ENCODE measurements at places on chromosomes 11 and 22.
A peak's percentile ranks its signal among the peaks of the same experiment; 100 is the strongest.

GRCh38 chr11:116928102-116928777 is 90.8 kb upstream of the APOA1 start:
- peak; percentile 34 for DNase-seq

- no peak for DNase-seq
These were observed 45.2 kb upstream of the TBCEL start for GRCh38 chr11:120978701-120979100.

GRCh38 chr11:2862395-2863275 is 22.9 kb downstream of the CDKN1C start:
- no peak for DNase-seq

DNA sequence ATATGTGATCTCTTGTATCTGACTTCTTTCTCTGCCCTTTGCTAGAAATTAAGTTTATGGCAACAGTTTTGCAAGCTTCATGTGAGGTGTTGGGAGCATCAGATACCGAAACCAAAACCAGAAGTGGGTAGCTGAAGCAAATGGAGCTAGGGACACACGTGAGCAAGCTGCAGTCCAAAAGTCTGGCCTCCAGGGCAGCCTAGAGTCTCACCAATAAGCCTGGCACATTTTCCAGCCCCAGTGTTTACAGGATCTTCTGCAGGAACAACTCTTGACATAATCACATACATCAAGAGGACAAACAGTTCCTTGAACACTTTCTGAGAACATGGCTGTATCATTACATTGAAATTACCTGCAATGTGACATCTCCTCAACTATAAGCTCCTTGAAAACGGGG is 114.1 kb downstream of the LARGE1 start:
- DNase-seq, result no peak

GRCh38 chr22:17257121-17258001 is 38.1 kb upstream of the ADA2 start:
- DNase-seq, result no peak

DNA sequence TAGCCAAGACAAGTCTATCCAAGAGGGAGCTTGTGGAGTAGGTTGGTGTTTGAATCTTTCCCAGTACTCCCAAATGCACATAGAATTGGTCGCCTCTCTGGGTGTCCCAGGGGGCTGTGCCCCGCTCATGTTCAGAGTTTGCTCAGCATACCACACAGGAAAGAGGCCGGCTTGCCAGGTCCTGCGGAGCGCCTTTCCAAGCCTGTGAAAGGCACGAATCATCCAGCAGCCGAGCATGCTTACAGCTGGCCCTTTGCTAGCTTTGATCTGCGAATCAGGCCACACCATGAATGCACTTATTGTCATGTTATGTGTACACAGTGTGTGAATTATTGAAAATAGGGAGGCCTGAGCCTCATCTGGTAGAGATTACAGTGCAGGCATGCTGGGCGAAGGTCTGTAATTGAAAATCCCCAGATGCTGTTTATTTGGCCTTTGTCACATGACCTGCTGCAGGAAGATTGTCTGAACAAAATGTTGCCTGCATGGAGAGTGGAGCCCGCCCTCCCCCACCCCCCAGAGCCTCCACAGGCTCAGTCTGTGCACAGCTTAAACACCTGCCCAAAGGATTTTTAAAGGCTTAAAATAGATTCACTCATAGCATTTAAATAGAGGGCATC is 163.3 kb upstream of the RASSF10 start:
- no peak for DNase-seq

GRCh38 chr11:9047964-9048523 is 43.4 kb downstream of the SCUBE2 start:
- DNase-seq, result no peak

GRCh38 chr11:7439746-7440320 is 45.5 kb upstream of the OLFML1 start:
- DNase-seq, result no peak

- DNase-seq, result no peak
These were observed 20.0 kb downstream of the LDLRAD3 start for GRCh38 chr11:35963911-35964310.

GRCh38 chr11:73950869-73951710 is at the start of gene DNAJB13:
Gene DNAJB13, plus strand, starts transcription at chr11:73951026. Its CDS starts 44 bp downstream, at chr11:73951070.
- no peak for DNase-seq

DNA sequence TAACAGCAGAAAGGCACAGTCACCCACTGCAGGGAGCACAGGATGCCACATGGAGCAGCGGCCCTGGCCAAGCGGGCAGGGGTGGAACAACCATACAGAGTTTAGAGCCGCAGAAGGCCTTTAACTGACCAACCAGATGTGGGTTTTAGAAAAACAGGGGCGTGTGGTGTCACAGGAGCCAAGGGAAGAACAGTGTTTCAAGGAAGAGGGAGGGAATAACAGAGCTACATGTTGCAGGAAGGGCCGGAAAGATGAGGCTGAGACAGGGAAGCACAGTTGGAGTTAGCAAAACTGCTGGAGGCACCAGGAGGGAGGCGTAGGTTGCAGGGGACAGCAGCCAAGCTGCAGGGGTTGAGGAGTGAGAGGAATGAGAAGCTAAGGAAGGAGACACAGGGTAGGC is 7.8 kb upstream of the NAA40 start:
- no peak for DNase-seq

DNA sequence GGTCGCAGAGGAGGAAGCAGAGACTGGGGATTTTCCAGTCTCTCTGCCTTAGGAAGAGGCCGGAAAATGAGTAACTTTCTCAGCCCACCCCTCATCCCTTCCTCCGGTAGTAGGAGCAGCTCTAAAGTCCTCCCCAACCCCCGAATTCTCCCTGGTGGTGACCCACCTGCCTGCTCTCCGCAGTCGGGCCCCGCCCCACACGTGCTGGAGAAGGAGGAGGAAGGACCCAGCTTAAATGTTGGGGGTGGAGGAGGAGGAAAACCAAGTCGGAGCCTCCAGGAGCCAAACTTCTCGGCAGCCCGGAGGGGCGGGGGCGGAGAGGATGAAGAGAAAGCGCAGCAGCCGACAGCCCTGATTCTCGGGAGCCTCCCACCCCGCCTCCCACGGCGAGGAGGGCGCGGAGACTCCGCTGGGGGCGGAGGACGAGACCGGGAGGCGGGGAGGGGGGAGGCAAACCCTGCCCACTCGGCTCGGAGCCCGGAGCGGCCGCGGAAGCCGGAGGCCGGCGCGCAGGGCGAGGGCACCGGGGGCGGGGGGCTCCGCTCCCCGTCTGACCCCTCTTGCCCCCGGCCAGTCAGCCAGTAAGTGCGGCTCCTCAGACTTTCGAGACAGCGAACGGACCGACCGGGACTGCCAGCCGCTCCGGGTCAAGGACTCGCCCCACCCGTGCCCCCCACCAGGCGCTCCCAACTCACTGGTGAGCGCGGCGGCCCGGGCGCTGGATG is at the start of gene TPBGL:
TPBGL (plus strand) TSS at position 464 of the 725 bp plus-strand sequence. CDS start 276 bp downstream, outside the sequence.
- no peak for DNase-seq

- DNase-seq, result no peak
These were observed 5.1 kb upstream of the OSBP2 start for GRCh38 chr22:30689622-30690021.

DNA sequence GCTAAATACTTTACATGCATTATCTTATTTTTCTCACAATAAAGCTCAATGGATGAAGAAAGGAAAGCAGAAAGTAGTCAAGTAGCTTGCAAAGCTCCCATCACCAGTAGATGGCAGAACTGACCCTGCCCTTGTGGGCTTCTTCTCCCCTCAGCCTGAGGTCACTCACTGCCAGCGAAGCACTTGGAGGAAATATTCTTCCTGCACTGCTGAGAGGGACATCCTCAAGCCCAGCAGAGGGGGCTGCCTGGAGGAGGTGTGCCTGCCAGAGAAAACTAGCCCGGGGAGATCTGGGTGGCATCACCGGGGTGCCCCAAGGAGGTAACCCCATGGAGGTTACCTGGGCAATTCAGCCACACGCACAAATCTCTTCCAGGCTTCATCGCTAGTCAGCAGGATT is 6.6 kb downstream of the APOL4 start:
- peak; percentile 71 for DNase-seq

GRCh38 chr22:21098099-21098671 is 52.4 kb downstream of the LRRC74B start:
- peak; percentile 14 for DNase-seq

DNA sequence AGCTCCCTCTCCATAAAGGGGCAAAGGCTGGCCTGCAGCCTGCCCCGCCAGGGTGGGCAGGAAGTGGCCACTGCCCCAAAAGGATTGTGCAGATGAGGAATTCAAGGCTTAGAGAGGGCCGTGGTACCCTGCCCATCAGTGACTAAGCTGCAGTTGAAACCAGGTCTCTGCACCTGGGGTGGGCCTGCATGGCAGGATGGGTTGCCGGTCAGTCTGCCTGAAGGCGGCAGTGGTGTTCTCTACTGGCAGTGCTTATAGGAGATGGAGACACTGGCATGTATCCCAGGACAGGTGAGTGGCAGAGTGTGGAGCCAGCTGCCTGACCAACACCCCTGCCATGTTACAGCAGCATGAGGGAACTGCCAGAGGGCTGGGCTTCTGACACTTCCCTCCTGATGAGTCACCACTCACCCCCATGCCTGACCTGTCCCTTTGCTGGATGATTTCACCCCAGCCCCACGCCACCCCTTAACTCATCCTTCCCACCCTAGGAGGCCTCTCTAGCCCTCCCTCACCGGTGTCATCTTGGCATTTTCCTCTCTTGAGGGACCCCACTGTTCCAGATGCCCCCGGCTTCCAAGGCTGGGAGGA is 70.2 kb upstream of the LMO1 start:
- DNase-seq, result no peak

GRCh38 chr22:17641269-17641668 is 2.7 kb downstream of the BCL2L13 start:
- DNase-seq, result no peak

GRCh38 chr22:24134090-24134846 is 47.0 kb upstream of the SUSD2 start:
- peak; percentile 73 for DNase-seq

- no peak for DNase-seq
These were observed 79.4 kb downstream of the RBFOX2 start for GRCh38 chr22:35949243-35949642.

- DNase-seq, result no peak
These were observed 615.9 kb upstream of the FAT3 start for GRCh38 chr11:91608677-91609076.

DNA sequence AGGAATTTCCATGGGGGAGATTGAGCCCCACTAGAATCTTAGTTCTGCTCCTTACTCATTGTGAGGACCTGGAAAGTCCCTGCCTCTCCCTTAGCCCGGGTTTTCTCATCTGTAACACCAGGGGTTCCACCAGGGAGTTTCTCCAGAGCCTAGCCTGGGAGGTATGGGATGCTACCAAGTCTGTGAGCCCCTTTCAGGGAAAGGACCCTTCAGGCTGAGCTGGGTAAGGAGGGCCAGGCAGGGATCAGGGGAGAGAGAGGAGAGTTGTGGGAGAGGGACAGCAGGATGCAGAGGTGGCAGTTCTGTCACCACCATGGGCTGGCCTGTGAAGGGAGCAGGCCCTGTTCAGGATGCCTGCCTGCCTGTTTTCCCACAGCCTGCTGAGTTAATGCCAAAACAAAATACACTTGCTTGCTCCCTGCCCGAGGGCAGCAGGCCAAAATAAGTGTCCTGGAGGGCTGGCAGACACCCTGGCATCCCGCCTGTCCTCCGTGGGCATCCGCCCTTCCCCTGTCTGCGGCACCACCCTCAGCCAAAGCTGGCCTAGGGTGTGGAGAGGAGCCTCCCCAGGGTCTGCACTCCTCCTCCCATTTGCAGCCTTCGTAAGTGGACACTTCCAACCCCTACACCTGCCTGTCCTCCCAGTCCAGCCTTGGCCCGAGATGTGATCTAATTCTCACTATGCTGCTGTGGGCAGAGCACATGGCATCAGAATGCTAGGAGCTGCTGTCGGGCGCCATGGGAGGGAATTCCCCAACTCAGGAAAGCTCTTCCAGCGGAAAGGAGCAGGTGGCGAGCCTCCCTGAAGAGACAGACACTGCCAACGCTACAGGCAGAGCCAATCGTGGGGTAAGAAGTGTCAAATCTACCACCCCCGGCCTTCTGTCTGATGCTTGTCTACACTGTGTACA is 5.9 kb upstream of the FCHSD2 start:
- peak; percentile 64 for DNase-seq

DNA sequence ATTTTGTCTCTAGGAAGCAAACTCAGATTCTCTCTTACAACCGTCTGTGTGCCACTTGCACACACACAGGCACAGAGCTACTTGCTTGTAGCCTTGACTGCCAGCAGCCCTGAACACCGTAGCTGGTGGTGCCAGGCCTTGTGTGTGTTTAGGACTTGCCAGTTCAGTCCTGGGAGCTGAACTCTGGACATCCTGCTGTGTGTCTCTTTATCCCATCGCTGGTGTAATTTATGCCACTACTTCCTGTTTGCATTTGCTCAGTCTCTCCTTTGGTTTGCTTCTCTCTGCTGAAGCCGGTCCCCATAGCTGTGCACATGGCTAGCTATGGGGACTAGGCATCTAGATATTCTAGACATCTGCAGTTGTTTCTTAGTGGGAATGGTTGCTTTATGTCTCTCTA is 24.0 kb downstream of the MARK2 start:
- no peak for DNase-seq

- DNase-seq, result no peak
These were observed 28.0 kb upstream of the MMP13 start for GRCh38 chr11:102983486-102983885.

DNA sequence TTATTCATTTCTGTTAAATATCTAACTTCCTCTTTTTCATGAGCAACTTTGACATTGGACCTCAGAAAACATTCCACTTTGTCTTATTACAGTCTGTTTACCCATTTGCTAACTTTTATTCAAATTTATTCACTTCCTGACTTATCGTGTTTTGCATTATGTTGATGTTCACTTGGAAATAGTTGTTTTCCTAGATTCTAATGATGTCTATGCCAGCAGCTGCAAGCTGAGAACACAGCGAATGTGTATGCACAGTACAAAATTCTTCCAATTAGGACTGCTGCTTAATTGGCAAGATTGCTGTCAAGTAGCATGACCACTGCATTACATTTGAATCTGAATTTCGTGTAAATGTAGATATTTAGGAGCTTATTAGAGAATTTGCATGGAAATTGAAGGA is 61.5 kb upstream of the GRIA4 start:
- no peak for DNase-seq

DNA sequence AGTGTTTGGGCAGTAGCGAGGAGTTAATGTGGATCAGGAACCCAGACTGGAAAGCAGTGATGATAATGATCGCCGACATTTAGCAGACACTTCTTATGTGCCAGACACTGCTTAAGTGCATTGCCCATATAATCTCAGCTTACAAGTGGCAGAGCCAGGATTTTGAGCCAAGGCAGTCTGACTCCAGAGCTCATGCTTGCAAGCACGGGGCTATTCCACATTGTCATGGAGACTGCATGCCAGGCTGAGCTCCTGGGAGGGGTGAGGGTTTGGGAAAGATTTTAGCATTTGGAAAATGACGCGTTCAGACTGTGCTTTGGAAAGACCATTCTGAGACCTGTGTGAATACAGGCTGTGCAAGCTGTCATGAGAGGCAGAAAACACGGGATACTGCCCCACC is 302.7 kb downstream of the DDX10 start:
- DNase-seq, result no peak

GRCh38 chr11:61092280-61092766 is 10.0 kb upstream of the CD5 start:
- DNase-seq, result peak; percentile 91

DNA sequence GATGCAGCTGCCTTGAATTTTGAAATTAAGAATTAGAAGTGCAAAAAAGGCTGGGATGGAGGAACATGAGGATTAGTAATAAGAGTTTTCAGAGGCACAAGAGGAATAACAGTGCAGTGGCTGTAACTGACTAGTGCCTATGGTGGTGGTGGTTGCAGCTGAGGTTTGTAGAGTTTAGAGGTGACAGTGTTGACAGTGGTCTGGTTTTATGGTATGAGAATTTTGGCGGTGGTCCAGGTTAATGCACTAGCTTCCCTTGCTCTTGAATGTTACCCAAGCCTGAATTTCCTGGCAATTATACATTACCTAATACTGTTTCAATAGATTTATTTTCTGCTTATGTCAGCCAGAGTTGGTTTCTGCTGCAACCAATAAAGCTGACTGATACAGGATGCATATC is 112.8 kb upstream of the C11orf87 start:
- no peak for DNase-seq

GRCh38 chr11:69656536-69657455 is 15.8 kb downstream of the CCND1 start:
- no peak for DNase-seq

Measured in activated naive CD4-positive, alpha-beta T cell treated with anti-CD3 and anti-CD28 coated beads for 36 hours (primary cell).